RPMI7951 (cell line): ENCODE measurements at places on chromosomes 12 and 14. TPM values are rescaled to one million over a fixed set of nuclear protein-coding genes. Genes with fewer than 3 reads are reported as not detected.

Gene SMIM41
- not detected in 2 replicates for total RNA-seq

Gene FOXN4
- not detected in 2 replicates for total RNA-seq

GRCh38 chr12:87676731-87677130 is 352.5 kb downstream of the C12orf50 start:
- no peak for DNase-seq

DNA sequence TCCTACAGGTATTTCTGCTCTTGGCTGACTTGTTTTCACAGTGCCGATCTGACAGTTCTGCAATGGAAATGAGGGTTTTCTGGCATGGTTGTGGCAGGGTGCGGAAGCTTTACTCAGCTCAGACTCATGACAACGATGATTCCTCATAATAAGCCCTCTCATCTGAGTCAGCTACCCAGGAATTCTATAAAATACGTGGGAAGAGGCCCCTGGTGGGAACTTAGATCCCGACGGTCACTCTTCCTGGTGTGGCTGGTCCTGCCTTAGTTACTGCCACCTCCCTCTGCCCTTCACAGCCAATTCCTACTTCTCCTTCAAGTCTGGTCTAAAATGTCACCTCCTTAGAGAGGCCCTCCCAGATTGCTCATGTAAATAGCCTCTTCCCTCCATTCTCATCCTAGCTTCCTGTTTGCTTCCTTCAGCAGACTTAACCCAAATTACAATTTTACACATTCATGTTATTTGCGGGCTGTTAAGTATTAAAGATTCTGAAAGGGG is 104.2 kb upstream of the MAP1LC3B2 start:
- DNase-seq, result peak; percentile 89

DNA sequence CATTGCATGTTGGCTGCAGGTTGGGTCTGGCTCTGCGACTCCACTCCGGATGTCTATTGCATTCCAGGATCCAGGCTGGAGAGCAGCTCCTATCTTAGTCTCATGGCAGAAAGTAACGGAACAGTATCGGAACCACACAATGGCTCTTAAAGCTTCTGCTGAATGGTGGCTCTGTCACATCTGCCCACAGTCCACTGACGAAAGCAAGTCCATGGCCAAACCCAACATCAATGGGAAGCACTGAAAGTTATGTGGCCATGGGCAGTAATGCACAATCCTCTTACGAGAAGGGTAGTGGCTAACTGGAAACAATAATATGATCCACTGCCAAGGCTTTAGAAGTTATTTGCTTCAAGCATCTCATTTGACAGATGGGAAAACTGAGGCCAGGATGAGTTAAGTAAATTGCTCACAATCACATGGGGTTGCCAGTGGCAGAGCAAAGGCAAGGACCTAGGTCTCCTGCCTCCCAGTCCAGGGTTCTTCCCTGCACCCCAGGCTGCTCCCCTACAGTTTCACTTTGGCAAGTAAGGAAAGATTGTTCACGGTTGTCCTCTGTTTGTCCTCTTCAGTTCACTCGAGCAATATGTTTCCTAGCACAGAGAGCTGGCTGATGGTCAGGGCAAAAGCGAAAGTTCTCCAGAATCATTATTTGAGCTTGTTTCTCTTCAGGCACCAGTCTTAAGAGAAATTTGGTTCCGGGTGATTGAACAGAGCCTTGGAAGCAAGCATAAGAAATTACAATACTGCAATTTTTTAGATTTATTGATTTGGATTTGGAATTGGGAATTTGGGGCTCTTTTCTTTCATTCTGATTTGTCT is 54.2 kb downstream of the CKAP4 start:
- peak; percentile 28 for DNase-seq

DNA sequence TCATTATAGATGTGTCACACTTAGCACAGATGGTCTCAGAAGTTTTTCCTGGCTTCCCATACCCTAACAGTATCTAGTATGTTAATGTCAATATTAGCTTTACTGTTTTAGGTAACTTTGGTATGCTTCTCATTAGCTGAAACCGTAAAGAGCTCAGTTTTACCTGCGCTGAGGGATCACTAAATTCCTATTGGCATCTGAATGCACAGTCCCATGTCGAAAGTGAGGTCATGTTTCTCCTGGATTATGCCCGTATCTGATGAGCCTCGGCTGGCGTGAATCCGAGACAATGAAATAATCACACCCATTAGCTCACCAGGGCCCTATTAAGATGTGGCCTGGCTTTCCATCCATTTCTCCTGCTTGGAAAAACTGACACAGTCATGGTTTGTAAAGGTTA is 418.2 kb downstream of the ZFP36L1 start:
- no peak for DNase-seq

- peak; percentile 26 for DNase-seq
Observed at GRCh38 chr12:69648476-69648875, 37.8 kb upstream of the LRRC10 start.

DNA sequence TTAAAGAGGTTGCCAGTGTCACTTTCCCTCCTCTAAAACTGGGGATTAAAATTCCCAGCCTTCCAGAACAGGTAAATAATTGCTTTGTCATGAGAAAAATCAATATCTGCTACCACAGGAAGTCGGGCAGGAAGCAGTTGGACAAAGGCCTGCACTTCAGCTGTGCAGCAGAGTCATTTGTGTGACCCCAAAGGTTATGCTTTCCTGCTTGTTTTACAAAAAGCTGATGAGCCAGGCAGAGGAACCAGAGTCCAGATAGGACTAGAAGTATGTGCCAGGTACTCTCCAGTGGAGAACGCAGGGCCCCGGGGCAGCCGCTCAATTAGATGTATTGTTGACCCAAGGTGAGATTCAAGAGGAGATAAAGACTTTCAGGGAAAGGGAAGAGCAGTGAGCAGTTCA is 117.1 kb upstream of the FRMD6 start:
- peak; percentile 77 for DNase-seq

DNA sequence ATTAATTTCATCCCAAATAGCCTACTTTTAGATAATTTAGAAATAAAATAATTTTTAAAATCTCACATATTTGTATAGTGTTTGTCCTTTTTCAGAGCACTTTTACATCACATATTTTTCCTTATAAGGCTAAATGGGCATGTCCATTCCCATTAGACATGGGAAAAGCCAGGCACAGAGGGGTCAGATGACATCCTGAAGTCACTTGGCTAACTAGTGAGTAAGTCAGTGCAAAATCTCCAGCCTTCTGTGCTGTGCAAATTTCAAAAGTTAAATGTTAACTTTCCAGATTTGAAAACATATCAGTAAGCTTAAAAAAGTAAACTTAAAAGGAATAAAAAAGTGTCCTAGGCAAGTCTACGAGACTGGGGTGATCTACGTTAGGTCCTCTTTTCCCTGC is 117.4 kb downstream of the EMP1 start:
- DNase-seq, result no peak
